AG04449 (cell line): ENCODE measurements at places on chromosomes 6 and 20.

- DNase-seq: no peak
These were observed 803.7 kb downstream of the GRIK2 start for GRCh38 chr6:102197211-102197610.

DNA sequence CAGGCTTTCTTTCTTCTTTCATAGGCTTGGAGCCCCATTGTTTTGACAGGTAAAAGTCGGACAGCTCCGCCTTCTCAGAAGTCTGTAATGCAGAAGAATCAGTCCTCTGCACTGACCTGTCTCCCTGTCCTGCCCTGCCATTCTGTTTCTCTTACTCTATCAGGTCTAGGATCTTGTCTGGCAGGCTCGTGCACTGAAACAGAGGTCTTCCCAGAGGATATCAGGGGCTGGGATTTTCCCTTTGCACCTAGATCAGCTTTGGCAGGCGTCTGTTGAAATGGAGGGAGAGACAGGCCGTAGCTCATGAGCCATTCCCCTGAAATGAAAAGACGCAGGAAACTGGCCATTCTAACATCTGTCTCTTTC, 25.0 kb downstream of the KIF3B start:
- DNase-seq: no peak

DNA sequence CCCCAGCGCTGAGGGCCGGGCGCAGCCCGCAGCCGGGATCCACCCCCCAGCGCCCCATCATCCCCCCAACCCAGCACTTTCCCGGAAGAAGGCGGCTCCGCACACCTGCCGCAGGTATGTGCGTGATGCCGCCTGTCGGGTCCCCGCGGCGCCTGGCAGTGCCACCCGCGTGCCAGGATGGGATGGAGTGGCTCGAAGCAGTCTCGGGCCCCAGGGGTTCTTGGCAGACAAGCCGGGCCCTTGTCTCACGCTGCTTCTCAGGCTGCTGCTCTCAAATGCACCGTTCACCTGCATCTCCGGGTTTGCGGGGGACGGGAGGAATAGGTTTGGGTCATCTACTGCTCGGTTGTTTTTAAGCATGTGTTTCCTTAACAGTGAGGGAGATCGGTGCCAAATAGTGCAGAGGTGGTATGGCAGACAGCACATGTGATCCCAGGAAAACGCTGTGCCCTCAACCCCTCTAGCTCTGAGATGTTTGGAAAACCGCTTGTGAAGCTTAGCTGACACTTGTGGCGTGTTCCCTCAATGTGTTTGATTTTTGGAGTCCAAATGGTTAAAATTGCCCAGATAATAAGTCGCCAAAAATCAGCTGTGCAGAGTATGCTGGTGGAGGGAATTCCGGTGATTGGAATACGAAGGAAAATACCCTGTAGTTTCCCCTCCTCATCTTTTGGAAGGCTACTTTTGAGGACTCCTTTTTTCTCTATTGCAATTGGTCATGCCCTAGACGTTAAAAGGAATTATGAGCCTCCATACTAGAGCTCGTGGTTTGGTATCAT, 926 bp downstream of the MYLIP start:
- no peak for DNase-seq

- peak; percentile 63 for DNase-seq
These were observed 180.0 kb downstream of the TBXT start for GRCh38 chr6:165987483-165988301.

- no peak for DNase-seq
These were observed 36.8 kb upstream of the ME1 start for GRCh38 chr6:83467620-83468036.

GRCh38 chr6:37369321-37370201, 15.8 kb downstream of the RNF8 start:
- DNase-seq: no peak

DNA sequence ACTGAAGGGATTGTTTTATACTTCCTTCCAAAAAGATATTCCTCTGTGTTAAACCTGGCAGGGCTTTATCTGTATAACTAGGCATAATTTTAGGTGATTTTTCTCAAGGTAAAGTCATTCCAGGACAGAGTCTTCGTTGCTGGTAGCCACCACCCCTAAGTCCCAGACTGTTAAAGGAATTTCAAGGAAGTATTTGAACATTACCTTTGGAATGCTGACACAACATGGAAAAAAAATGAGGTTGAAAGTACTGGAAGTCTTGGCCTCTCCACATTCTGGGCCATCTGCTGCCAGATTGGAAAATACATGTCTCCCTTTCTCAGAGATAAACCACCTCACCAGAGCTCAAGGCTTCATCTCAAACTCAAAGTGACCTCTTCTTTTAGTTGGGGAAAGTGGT, 27.0 kb upstream of the ETV7 start:
- DNase-seq: no peak

GRCh38 chr6:126797981-126798380, 320.5 kb upstream of the RSPO3 start:
- no peak for DNase-seq

- DNase-seq: no peak
These were observed 124.2 kb upstream of the FAM83B start for GRCh38 chr6:54722328-54722727.

DNA sequence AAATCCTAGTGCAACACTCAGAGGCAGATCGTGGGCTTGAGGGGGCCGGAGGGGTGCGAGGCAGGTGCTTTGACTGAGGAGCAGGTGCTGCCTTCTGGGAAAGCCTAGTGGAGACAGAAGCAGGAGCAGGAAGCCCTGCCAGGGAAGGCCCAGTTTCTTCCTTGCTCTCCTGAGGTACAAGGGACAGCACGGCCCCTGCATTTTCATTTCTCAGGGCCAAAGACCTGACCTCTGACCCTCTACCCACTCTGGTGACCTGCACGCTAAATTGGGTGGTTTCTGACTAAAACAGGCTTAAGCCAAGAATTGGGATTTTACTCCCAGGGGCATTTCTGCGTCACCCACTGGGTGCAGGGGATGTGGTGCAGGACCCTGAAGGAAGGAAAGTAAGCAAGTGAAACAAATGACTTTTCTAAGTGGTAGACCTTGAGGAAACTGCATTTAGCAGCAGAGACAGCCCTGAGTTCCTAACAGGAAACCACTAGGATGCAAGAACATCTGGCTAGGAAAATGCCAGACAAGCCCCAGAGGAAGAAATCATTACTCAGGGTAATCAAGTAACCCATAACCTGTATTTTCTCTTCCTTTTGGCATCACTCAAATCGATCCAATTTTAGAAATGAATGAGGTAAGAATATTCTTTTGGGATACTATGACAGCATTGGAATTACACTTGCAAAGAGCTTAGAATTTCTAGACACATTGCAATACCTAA, 141.7 kb downstream of the CD164 start:
- no peak for DNase-seq

GRCh38 chr6:139361211-139361610, 13.2 kb downstream of the CITED2 start:
- DNase-seq: no peak

GRCh38 chr20:14582855-14583254, 245.4 kb upstream of the FLRT3 start:
- DNase-seq: no peak

GRCh38 chr20:19802492-19803158, 44.6 kb downstream of the RIN2 start:
- DNase-seq: no peak

GRCh38 chr6:21855811-21856455, 262.4 kb downstream of the SOX4 start:
- DNase-seq: no peak

DNA sequence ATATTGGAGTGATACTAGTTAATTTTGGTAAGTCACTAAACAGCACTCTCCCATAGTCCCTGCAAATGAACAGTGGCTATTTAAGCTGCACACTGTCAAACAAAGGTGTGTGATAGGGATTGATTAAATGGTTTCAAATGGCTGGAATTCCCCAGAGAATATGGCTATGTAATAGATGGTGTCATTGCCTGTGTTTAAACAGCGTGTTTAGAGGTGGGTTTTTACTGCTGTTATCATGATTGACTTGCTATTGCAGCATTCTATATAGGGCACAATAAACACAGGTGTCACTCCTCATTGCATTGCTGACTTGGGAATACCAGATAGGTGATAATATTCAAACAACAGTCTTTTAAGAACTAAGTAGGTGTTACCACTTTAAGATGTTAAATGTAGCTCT, 171.7 kb upstream of the MAN1A1 start:
- no peak for DNase-seq

- peak; percentile 72 for DNase-seq
These were observed 45.1 kb upstream of the NEDD9 start for GRCh38 chr6:11277275-11278206.

DNA sequence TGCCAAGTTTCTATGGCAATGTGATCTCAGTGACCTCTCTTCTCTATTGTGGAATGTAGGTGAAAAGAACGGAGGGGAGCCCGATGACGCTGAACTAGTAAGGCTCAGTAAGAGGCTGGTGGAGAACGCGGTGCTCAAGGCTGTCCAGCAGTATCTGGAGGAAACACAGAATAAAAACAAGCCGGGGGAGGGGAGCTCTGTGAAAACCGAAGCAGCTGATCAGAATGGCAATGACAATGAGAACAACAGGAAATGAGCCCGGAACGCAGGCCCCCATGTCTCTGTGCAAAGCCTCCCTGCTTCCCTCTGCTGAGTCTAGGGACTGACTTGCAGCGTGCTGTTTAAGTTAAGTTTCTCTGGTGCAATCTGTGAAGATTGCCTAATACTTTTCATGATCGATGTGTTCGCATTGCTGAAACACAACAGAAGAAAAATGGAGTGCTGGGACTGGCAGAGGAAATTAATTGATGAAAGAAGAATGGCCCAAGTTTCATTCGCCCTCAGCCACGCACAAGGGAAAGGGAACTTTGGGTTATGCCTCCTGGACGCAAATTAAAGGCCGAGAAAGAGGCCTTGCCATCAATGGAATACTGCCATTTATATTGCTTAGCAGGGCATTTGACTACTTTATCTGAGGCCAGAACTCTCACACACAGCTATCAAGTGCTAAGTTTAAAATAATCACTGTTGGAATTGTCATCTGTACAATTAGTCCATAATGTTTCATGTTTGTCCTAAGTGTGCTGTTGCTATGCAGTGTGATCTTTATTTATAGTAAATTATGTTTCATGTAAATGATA, 146.4 kb downstream of the AKAP7 start:
- no peak for DNase-seq
